Right kidney (tissue), 9 donors: ENCODE measurements at places on chromosomes 7 and 10.

DNA sequence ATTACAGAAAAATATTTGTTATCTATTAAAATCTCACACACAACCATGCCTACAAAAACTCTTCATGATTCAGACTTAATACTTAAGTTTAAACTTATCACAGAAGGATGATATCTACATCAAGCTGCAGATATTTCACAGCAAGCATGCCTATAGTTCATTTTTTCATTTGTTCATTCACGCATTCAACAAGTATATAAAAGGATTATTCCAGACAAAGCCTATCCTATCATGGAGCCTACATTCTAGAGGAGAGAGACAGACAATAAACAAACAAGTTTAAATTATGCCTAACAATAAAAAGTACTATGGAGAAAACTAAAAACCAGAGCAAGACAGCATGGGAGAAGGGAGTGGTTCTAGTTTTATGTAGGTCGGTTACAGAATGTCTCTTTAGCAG is 10.9 kb downstream of the TRDMT1 start:
- no peak for DNase-seq

DNA sequence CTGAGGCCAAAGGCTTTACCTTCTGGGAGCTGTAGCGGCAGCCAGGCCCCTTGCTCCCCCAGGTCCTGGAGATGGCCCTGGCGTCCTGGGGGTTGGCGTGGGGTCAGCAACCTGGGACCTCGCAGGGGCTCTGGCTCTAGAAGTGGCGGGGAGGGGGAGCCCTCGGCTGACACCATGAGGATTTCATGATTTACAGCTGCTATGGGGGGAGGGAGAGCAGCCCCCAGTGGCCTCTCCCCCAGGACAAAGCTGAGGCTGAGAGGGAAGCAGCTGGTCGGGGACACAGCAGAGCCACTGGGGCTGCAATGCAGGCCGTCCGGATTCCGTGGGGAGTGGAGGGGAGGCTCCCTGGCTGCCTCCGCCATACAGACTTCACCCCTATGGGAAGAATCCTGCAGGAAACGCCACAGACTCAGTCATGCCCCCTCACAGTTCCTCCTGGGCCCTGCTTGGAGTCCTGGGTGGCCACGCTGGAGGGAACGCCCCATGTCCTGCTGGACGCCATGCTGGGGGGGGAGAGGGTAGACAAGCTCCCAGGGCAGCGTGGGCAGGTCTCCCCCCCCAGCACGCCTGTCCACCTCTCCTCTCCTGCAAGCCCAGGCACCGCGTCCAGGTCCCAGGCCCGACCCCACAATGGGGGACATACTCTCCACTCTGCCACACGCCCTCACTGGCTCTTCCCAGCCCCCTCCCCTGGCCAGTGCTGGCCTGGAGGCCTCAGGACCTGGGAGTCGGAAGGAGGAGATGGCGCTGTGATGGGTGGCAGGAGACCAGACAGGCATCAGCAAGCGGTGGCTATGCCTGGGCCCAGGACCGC is 243.6 kb downstream of the ELFN1 start:
- DNase-seq = no peak

DNA sequence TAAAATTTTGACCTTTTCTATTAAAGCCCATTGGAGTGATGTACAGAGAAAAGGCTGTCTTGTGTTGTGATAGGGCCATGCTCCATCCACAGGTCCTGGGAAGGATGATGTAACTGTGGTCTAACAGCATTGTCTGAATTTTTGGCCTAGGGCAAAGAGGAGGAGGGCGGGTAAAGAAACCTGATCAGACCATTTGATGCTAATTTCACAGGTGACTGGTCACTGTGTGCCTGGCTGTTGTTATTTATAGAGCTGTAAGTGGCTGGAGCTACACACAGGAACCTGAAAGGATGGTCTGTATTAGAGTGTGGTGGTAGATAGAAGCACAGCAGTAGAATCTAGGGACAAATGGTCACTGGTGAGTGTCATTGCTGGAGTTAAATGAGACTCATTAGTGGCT is 182.1 kb downstream of the AUTS2 start:
- DNase-seq = no peak

DNA sequence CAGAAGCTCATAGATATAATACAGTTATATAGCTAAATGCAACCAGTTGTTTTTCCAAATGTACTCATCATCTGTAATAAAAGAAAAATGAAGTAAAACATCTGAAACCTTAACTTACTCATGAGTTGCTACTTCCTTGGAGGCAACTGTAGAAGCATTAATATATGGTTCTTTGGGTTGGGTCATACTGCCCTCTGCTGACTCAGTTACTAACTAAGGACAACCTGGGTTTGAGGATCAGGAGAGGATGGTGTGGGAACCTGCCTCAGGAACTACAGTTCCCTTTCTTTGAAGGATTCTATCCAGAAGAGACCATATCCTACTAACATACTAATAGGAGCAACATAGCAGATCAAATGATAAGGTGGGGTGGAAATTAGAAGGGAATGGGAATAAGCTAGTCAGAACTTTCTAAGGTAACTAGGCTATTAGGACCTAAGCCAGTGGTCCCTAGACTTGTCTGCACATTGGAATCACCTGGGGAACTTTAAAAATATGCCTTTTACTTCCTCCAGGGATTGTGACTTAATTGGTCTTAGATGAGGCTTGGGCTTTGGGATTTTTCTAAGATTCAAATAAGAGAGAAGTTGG is 20.7 kb downstream of the COX15 start:
- no peak for DNase-seq

GRCh38 chr10:78148961-78149612 is 115.4 kb downstream of the RPS24 start:
- no peak for DNase-seq

DNA sequence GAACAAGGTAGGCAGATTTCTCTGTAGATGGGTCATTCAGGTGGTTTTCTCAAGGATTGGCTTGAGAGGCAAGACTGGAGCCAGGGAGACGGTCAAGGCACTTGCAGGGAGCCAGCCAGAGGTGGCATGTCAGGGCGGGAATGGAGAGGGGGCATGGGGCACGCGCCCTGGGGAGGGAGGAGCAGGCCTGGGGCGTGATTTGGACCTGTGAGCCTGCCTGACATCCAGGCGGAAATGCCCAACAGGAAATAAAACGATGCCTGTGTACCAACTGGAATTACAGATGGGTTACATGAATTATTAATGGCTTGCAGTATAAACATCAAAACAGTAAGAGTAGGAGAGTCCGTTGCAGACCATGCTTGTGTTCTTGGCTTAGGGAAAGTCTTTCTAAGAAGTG is 8.6 kb upstream of the SUN1 start:
- DNase-seq = no peak

GRCh38 chr10:88091490-88092061 is 228.2 kb downstream of the PTEN start:
- no peak for DNase-seq

DNA sequence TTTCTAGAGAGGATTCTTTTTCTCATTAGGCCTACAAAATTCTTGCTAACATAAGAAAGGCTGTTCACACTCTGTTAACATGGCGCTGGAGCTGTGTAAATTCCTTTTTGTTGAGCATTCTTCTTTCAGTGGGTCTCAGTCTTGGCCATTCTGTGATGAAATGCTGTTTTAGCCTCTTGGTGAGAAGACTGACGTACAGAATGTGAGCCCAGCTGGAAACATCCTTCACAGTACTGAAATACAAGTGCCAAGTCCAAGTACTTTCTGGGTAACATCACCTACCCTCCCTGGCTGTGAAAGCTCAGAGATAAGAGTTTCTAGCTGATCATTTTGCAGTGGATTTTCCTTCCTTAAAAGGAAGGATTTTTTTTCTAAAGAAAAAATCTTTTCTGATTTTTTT is 231.8 kb downstream of the AHR start:
- DNase-seq = no peak

- peak; percentile 46 for DNase-seq
Measured at GRCh38 chr10:63627881-63628296, 106.7 kb downstream of the REEP3 start.

DNA sequence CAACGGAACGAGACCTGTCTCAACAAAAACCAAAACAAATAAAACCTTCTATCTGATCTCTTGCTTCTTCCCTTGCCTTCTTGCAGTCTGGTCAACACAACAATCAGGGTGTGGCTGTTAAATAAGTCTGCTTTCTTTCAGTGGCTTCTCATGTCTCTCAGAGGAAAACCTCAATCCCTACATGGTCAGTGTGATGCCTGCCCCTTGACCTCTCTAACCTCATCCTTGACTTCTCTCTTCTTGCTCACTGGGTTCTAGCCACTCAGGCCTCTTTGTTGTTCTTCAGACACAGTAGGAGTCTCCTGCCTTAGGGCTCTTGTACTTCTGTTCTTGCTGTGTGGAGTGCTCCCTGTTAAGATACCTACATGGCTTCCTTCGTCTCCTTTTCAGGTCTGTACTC is 220.4 kb downstream of the SDHAF3 start:
- DNase-seq = no peak

DNA sequence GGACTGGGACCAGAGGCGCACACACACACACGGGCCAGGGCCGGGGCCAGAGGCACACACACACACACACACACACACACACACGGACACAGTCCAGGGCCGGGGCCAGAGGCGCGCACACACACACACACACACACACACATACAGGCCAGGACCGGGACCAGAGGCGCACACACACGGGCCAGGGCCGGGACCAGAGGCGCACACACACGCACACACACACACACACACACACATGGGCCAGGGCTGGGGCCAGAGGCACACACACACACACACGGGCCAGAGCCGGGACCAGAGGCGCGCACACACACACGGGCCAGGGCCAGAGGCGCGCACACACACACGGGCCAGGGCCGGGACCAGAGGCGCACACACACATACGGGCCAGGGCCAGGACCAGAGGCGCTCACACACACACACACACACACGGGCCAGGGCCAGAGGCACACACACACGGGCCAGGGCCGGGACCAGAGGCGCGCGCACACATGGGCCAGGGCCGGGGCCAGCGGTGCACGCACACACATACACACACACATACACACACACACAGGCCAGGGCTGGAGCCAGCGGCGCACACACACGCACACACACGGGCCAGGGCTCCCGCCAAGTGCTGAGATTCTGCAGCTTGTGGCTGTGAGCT is 268.8 kb downstream of the ELFN1 start:
- DNase-seq = no peak

- DNase-seq = no peak
Measured at GRCh38 chr10:88841316-88842111, 10.1 kb downstream of the ANKRD22 start.

- DNase-seq = no peak
Measured at GRCh38 chr10:88702848-88703597, 3.0 kb upstream of the LIPK start.

DNA sequence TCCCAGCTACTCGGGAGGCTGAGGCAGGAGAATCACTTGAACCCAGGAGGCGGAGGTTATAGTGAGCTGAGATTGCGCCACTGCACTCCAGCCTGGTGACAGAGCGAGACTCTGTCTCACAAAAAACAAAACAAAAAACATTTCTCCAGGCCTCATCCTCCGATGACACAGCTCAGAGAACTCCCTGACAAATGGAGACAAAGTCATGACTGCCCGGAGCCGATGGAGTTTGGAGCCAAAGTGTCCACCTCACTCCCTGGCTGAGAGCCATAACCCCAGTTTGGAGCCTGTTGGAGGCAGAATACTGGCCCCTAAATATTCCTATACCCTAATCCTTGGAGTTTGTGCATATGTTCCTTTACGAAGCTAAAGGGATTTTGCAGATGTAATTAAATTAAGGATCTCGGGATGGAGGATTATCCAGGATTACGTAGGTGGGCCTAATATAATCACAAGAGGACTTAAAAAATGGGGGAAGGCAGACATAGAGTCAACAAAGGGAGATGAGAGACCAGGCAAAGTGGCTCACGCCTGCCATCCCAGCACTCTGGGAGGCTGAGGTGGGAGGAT is 22.7 kb downstream of the SSC4D start:
- DNase-seq = no peak

GRCh38 chr10:488081-488932 is 201.2 kb downstream of the DIP2C start:
- no peak for DNase-seq

- no peak for DNase-seq
Measured at GRCh38 chr7:100882785-100883526, 6.6 kb downstream of the UFSP1 start.

GRCh38 chr7:11750191-11750590 is 81.8 kb downstream of the THSD7A start:
- DNase-seq = no peak

GRCh38 chr10:29925771-29926692 is 133.4 kb downstream of the JCAD start:
- DNase-seq = peak; percentile 23

GRCh38 chr10:28798428-28798955 is 121.2 kb downstream of the BAMBI start:
- DNase-seq = no peak

GRCh38 chr10:77391605-77392235 is 245.9 kb downstream of the KCNMA1 start:
- DNase-seq = peak; percentile 54

DNA sequence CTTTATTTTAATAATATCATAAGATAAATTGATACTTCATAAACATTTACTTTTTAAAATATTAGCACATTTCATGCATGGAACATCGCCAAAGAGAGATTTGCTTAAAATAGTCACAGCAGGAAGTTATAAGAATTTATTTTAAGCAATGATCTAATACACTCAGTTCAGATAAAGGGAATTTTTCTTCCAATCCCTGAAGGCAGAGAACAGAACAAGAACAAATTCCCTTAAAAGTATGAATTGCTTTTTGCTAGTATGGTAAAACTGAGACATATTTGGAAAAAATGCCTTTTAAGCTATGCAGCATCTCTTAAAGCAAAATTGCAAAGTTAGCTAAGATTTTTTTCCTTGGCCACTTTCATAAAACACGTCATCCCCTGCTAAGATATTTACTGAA is 91.0 kb downstream of the SEMA3D start:
- no peak for DNase-seq

- no peak for DNase-seq
Measured at GRCh38 chr7:48587475-48587874, 336.9 kb upstream of the CDC14C start.

DNA sequence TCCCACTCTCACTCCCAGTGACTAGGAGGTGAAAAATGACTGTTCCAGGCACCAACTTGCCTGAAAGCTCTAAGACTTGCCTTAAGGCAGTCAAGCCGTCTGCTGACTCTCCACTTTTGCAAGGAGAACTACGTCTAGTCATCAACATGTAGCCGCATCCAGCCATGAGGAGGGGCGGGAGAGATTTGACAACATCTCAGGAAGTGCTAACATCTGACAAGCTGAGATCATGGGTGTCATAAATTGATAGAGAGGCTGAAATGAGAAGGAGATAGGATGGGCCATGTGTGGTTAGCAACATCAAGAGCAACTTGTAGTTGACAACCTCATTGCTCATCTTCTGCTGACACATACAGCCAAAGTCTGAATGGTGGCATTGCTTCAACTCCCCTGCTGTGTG is 9.0 kb upstream of the TBXAS1 start:
- DNase-seq = no peak

- DNase-seq = no peak
Measured at GRCh38 chr10:80421050-80421706, 12.8 kb downstream of the PRXL2A start.

DNA sequence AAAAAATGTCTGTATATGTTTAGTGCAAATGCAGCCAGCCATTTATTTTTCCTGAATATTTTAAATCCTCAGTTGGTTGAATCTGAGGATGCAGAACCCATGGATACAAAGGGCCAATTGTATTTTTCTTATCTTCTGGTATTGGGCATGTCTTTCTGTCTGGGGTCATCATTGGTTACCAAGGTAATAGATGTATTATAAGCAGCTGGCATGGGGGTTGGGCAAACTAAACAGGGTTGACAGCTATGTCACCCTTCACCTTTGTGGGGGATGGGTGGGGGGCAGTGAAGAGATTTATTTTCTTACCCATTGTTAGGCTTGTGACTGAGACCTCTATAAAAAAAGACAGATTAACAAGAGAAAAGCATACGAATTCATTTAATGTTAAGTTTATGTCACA is 38.8 kb downstream of the CDHR3 start:
- DNase-seq = no peak
